ENCODE measurements at places on chromosomes 5 and 9.

GRCh38 chr5:102561894-102562760, 63.3 kb upstream of the SLCO6A1 start:
- no peak for DNase-seq

DNA sequence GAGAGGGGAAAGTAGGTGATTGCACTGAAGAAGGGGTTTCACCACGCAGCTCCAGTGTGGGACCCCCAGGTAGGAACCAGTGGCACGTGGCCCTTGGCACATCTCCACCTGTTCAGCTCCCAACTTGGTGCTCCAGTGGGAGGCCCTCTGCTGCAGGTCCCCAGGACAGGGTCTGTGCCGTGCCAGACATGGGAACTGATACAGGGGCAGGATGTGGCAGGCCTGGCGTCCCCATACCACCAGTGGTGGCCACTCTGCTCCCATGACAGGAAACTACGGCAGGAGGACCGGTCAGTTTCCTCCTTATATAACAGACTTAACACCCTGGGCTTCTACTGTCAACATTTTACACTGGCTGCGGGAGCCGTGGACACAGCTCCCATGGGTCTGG, 67.3 kb downstream of the PSMB7 start:
- no peak for DNase-seq

DNA sequence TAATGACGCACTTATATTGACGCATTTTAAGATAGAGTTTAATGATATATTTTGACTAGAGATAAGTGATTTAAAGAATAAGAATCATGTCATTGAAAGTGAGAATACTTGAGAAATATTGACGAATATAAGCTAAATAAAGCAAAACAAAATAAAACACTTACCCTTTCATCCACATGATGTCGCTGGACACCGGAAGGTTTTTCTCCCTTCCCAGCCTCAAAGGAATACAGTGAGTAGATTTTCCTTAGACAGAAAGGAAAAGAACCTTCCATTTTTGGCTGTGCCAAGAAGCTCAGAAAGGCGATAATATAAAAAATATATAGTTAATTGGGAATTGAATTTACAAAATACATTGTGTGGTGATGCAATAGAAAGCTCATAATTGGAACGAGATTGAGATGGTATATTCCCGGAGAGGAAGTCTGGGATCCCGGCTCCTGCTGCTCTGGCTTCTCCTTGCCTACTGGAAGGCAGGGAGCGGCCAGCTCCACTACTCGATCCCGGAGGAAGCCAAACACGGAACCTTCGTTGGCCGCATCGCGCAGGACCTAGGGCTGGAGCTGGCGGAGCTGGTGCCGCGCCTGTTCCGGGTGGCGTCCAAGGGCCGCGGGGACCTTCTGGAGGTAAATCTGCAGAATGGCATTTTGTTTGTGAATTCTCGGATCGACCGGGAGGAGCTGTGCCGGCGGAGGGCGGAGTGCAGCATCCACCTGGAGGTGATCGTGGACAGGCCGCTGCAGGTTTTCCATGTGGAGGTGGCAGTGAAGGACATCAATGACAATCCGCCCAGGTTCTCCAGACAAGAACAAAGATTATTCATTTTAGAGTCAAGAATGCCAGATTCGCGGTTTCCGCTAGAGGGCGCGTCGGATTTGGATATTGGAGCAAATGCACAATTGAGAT, at the start of gene PCDHA5:
Gene PCDHA5, plus strand, starts transcription at position 239 of the 906 bp plus-strand sequence.
- no peak for DNase-seq

DNA sequence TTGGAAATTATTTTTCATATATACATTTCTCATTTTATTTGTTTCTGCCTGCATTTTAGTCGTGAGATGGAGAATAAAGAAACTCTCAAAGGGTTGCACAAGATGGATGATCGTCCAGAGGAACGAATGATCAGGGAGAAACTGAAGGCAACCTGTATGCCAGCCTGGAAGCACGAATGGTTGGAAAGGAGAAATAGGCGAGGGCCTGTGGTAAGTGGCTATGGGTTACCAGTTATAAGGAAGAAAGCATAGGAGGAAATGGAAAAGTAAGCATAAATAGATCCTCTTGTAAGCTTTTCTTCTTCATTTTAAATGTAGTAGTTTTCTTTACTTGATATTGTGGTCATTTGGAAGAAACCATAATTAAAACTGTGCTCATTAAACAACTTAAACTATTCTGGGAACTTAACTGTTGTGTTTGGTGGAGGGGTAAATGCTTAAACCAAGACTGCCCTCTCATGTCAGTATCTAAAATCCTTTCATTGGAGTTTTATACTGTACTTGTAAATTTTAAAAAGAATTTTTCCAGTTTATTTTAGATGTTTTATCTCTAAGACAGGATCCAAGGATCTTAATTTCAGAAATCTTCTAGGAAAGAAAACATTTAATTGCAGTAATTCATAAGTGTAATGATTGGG, 41.3 kb downstream of the MAP3K1 start:
- DNase-seq: no peak

- DNase-seq: no peak
These were observed 72.4 kb downstream of the NNT start for GRCh38 chr5:43675357-43675756.

GRCh38 chr5:169569513-169569912, 14.1 kb upstream of the SPDL1 start:
- no peak for DNase-seq

DNA sequence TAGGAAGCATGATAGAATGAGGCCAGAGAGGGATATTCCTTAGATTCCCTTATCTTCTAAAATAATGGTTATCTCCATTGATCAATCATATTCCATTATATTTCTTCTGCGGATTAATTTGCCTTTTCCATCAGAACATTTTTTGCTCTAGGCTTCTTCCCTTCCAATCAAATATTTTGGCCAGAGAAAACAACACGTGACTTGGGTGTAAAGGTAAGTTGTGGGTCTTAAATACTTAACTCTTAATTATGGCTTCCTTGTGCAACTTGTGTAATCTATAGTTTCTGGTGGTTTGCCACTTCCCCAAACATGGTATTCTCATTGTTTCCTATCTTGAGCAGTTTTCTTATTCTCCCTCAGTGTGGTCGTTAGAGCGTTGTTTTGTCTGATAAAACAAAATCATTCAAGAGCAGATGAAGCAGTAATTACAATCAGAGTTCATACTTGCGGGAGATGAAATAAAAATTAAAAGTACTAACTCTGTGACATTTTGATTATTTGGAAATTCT, 889.3 kb downstream of the MAT2B start:
- DNase-seq: no peak

- no peak for DNase-seq
These were observed 115.8 kb downstream of the EFNA5 start for GRCh38 chr5:107554776-107555424.

GRCh38 chr5:62212648-62213047, 93.4 kb upstream of the KIF2A start:
- no peak for DNase-seq

DNA sequence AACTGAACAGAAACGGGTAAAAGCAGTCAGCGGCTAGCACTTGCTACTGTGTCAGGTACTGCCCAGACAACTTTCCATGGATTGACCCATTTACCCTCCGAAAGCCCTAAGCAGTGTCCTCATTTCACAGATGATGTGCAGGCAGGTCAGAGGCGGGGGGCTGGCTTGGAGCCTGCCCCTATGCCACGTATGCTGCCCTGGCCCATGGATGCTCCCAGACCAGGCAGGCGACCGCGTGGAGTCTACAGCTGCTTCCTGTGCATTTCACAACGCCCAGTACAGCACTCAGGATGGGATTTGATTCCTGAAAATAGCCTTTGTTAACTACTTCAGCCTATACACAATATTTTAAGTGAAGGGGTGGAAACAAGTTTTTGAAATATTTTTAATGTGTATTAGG, 202.9 kb downstream of the NXNL2 start:
- no peak for DNase-seq

GRCh38 chr9:83379045-83379444, 159.2 kb downstream of the FRMD3 start:
- no peak for DNase-seq

DNA sequence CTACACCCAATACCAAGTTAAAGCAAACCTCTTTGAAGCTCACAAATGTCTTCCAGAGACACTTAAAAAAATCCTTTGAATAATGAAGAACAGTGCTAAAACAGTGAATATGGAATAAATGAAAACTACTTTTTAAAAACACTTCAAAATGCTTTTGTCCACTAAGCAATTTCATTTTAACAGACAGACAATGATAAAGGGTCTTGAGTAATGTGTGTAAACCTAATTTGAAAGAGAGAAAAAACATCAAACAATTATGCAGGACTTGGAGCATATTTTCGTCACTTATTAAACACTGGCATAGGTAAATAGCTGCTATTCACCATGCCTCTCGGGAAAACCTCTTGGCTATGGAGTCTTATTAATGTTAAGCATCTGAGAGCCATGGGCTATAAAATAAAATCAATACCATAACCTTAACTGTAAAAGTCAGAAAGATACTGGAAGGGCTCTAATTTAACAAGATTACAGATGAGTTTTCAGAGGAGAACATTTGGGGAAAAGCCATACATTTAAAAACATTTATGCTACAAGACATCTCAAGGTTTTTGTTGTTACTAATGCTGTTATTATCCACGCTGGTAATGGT, 177.8 kb downstream of the NFIB start:
- DNase-seq: no peak

DNA sequence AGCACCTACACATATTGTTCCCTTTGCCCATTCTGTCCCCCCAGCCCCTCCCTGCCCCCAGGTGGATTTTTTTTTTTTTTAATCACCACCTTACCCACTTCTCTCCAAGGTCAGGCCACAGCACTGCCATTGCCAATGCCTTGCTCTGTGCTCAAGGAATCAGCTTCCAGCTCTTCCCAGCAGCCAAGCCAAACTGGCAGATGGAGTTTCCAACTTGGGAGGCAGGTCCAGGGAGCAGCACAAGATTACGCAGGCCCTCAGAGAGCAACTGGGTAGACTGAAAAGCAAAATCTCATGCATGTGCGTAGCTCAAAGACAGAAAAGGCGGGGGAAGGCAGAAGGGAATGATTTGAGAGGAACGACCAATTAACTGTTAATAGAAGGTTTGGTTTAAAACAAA, 15.1 kb downstream of the GRHPR start:
- no peak for DNase-seq

DNA sequence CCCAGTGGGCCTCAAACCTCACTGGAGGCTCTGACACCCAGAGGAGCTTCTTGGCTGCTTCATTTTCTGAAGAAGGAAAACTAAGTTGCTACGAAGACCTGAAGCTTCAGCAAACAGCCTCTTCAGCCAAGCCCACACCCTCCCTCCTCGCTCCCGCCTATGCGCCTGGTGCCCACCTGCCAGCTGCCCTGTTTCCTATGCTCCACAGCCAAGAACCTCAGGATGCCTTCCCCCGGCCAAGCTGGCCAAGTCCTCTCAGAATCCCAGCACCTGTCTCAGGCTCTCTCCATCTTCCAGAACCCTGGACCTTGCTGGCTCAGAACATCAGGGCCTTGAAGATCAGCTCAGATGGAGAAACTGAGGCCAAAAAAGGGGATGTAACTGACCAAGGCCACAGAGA, 60.4 kb downstream of the STK10 start:
- DNase-seq: no peak

GRCh38 chr9:135666534-135667462, 3.7 kb downstream of the LCN9 start:
- DNase-seq: no peak

- DNase-seq: no peak
These were observed 148.1 kb downstream of the PDE4D start for GRCh38 chr5:59745415-59745863.

DNA sequence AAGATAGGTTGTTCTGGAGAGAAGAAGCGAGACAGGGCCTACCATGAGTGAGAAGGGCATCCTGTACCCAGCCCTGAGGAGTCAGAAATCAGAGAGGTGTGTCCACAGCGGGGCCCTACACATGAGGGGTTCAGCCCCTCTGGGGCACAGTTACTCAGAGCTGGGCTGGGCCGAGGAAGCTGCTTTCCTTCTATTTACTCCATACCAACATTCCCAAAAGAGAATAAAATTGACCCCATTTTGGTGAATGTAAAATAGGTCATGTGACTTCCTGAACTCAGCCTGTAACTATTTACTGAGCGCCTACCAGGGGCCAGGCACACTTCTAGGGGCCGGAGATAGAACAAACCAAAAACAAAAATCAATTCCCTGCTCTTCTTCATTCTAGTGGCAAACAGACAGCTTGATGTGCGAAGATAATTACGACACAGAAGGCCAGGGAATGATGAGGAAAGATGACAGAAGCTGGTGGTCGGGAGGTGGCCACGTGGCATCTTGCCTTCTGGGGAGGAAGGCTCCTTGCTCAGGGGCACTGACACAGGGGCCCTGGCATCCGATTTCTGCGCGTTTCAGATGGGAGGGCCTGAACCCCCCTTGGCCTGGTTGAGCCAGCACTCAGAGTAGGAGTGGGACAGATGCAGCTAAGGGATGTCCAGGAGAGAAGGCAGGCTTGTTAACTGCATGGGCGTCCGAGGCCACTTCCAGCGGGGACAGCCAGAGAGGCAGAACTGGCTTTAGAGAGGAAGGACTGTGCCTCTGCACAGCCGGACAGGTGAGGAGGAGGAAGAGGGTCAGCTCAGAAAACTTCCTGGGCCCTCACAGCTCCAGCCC, 121.8 kb downstream of the NSG2 start:
- no peak for DNase-seq

Measured in stimulated activated CD4-positive, alpha-beta T cell treated with anti-CD3 and anti-CD28 coated beads, Interleukin-4, amount 100 ng/mL, for 1 hour (primary cell).